ENCODE measurements at places on chromosomes 16 and 17.

GRCh38 chr16:19929062-19929511 lies 44.4 kb upstream of the GPRC5B start:
- no peak for DNase-seq

- DNase-seq, result no peak
Measured at GRCh38 chr16:58863042-58863441, 128.9 kb upstream of the GOT2 start.

GRCh38 chr17:21680366-21680765 lies 12.0 kb upstream of the KCNJ18 start:
- no peak for DNase-seq

DNA sequence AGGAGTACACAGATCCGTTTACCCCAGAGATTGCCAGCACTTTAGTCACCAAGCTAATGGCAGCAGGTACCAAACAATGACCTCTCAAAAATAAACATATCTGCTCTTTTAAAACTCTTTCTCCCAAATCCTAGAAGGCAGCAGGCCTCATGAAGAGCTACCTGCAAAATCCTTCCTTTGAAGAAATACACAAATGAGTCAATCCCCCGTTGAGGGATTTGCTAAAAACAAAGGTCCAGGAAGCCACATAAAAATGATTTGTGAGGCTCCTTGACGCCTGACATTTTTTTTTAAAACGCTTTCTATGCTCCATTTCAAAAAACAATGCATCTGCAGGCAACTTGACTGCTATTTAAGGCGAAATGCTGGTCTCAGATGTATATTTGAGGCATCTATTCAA lies 58.2 kb downstream of the NACA2 start:
- peak; percentile 95 for DNase-seq

- DNase-seq, result no peak
Measured at GRCh38 chr17:79872762-79873161, 33.5 kb upstream of the CBX4 start.

DNA sequence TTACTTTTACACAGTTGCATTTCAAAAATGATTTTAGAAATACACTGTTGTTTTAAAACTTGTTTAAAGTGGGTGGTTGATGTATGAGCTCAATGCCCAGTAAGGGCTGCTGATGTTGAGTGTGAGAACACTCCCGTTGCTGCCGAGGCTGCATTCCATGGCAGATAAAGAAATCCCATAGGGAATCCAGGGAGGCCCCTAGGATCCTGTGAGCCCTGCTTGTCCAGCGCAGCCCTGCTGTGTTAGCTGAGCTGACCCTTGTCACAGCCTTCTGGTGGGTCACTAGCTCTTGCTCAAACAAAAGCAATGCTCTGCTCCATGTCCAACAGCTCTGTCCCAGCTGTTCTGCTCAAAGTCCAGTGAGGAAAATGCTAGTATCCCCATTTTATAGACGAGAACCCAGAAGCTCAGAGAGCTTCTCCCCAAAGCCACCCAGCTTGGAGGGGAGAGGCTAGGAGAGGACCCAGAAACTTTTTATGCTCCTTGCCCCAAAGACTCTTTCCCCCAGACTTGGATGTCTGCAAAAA lies 18.6 kb upstream of the COL1A1 start:
- no peak for DNase-seq

DNA sequence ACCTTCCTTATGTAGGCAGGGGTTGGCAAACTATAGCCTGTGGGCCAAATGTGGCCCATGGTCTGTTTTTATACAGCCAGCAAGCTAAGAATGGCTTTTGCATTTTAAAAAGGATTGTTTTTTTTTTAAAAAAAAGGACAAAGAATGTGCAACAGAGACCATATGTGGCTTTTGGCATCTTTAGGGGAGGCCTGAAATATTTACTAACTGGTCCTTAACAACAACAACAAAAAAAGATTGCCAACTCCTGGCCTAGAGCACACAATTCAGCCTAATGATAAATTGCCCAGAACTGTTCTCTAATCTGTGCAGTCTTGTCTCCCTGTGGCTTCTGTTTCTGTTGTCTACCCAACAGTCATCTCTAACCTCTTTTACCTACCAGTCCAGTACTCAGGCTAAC lies 67.1 kb downstream of the SSH2 start:
- DNase-seq, result no peak

GRCh38 chr17:32732900-32733299 lies 144.0 kb downstream of the MYO1D start:
- DNase-seq, result no peak

GRCh38 chr16:11589198-11589550 lies 2.5 kb upstream of the LITAF start:
- no peak for DNase-seq

- peak; percentile 92 for DNase-seq
Measured at GRCh38 chr16:85245307-85246172, 133.3 kb upstream of the CIBAR2 start.

GRCh38 chr16:72261127-72261526 lies 89.2 kb upstream of the PMFBP1 start:
- no peak for DNase-seq

DNA sequence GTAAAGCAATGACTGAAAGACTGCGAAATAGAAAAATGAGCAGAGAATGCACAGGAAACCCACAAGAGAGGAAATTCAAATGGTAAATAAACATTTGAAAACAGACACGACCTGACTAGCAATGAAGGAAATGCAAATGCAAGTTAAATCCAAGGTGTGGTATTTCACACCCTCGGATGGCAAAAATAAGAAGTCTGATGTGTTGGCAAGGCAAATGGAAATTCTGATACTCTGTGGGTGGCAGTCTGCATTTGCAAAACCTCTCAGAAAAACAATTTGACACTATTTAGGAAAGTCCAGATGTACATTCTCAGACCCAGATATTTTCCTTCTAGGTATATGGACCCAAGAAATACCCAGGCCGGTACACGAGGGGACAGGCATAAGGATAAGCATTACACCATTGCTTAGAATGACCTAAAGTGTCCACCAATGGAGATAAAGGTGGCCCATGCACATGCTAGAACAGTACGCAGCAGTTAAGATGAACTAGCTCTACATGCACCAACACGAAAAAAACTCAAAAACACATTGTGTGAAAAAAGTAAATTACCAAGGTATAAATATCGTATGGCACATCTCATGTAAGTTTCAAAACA lies 116.7 kb downstream of the GAS7 start:
- no peak for DNase-seq

DNA sequence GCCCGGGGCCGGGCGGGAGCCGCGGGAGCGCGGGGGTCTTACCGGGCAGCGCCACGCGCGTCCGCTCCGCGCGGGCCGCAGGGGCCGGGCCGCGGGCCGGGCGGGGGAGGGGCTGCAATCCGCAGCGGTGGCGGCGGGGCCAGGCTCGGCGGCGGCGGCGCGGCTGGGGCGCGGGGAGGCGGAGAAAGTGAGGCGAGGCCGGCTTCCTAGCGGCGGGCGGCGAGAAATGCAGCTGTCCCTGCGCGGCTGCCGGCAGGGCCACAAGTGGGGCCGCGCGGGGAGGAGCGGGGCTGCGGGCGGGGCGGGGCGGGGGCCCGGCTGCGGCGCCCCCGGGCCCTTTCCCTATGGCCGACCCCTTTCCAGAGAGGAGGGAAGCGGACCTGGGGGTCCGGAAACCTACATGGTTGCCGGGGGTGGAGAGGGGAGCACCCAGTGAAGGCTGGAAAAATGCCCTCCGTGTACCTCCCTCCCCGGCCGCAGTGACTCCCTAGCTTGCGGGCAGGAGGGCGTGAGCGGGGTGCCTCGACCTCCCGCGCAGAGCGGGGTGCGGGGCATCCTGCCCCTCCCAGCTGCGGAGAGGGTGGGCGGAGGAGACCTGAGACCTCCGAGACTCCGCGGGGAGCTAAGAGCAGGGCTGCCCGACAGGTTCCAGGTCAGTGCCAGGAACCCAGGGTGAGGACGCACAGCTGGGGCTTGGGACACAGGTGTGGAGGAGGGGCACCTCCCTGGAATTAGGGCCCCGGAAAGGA lies at the start of gene CUEDC1:
Gene CUEDC1, minus strand, starts transcription at position 230 of the 749 bp plus-strand sequence. CDS start 69,848 bp downstream, outside the sequence.
- peak; percentile 95 for DNase-seq

- no peak for DNase-seq
Measured at GRCh38 chr17:77163001-77163400, 22.2 kb downstream of the SEC14L1 start.

DNA sequence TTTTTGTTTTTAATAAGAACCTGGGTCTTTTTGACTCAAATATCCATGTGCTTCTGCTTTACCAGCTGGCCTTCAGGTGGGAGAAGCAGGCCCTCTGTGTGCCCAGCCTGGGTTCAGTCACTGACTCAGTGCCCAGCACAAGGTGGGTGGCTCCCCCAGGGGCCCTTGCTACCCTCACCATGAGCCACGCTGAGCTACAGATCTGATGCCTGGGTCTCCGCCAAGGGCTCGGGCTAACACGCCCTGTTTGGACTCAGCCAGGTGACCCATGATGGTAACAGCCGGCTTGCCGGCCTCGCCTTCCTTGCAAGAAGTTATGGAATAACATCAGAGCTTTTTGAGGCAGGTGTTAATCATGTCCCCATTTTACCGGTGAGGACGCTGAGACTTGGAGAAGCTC lies 109.5 kb upstream of the NLRP1 start:
- no peak for DNase-seq

GRCh38 chr17:61175298-61176142 lies 224.1 kb upstream of the TBX2 start:
- DNase-seq, result no peak

GRCh38 chr16:31452631-31453106 lies 6.6 kb upstream of the ARMC5 start:
- no peak for DNase-seq

DNA sequence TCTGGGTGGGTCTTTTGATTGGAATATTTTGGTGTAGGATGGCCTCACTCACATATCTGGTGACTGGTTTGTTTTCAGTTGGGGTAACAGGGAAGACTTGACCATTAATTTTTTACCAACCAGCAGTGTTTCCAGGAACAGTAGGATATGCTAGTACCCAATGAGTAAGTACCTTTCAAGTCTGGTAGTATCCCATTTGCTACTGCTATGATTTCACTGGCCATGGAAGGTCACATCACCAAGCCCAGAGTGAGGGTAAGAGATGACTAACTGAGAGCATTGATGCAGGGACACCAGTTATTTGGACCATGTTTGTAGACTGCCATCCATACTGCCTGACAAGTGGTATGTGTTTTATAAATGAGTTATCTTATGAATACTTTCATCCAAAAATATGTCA lies 277.7 kb downstream of the MAP2K6 start:
- DNase-seq, result no peak

DNA sequence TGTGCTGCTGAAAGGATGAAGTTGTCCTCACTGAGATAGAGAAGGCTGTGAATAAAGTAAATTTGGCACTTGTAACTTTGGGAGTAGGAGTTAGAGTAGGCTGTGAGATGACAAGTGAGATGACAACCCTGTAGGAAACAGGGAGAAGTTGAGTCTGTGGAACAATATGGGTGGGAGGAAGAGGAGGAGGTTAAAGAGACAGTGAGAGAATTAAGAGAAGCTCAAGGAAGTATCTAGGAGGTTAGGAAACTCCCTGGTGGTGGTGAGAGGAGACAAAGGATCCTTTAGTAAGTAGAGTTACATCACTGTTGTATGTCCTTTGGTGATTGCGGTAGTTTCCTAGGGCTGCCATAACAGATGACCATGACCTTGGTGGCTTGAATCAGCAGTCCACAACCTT lies 10.7 kb upstream of the HSD17B2 start:
- DNase-seq, result no peak

- DNase-seq, result peak; percentile 87
Measured at GRCh38 chr17:44363613-44364159, at the start of gene FAM171A2. TSS of gene FAM171A2 (minus strand) at chr17:44363853. CDS start at chr17:44363714, 139 bp downstream.

DNA sequence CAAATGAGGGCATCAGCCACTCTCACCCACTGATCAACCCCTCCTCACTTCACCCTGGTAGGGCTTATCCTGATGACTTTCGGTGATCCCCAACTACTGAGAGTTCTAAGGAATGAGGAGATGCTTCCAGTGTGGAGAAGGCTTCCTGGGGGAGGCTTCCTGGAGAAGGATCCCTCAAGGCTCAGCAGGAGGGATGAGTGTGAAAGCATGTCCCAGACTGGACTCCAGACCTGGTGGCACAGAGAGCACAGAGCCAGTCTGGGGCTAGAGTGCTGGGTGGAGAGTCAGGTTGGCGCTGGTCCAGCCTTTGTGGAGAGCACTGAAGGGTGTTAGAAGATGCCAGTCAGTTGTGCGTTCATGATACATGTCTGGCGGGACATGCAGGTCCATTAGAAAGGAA lies 53.7 kb downstream of the PLD6 start:
- no peak for DNase-seq

DNA sequence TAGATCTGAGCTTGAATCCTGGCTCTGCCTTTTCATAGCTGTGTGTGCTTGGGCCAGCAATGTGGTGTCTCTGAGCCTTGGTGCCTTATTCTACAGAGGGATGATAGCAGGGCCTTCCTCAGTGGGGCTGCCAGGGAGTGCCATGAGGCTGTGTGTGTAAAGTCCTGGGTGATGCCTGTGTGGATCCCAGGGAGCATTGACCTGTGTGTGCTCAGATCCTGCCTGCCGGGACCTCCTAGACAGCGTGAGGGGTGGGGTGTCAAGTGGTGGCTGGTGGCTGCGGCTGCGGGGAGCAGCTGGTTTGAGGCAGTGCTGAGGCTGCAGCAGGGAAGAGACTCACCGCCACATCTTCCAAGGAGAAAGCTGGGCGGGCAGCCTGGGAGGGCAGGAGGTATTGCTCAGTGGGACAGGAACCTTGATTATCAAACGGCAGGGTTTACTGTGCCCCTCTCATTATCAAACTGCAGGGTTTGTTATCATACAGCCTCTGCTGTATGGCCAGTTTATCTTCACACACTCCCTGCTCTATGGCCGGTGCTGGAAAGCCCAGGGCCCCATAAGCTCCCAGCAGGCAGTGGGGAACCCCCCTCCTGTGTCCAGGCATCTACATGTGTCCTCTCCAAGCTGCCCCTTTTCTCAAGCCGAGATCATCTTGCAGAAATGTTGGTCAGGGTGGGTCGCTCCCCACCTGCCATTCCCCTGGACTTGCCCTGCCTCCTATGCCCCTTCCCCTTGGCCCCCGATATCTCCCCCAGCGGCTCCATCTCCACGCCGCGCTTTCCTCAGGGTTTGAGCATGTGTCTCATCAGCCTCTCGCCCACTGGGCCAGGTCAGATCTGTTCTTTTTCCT lies 3.1 kb upstream of the ADCY7 start:
- DNase-seq, result no peak

DNA sequence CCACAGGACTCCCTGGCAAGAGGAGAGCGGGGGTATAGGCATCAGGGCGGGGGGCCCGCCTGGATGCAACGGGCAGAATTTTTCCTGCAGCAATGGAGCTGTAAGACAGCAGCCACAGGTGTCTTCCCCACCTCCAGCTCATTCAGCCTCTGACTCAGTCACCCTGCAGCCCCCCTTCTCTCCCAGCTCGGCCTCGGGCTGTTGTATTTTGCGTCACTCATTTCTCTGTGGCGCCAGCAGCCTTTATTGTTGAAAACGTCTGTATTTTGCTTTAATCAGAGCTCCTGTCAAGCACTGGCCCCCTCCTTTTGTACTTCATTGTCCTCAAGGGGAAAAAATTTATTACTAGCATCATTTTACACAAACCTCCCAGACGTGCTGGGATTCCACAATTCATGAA lies 117.7 kb downstream of the WSCD1 start:
- DNase-seq, result peak; percentile 80

- no peak for DNase-seq
Measured at GRCh38 chr16:23987443-23987842, 151.7 kb downstream of the PRKCB start.

DNA sequence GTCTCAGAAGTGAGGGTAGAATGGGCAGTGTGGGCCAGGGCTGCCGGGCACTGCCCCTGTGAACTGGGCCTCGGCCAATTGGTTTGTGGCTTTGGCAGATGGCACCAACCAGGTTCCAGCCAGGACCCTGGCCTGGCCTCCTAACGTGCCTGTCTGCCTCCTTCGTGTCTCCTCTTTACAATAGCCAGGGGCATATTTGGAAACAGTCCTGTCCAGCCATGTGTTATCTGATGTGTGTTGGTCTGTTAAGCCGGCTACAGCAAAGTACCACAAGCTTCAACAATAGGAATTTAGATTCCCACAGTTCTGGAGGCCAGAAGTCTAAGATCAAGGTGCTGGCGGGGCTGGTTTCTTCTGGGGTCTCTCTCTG lies 14.6 kb downstream of the CRISPLD2 start:
- DNase-seq, result no peak

All from NCI-H69 (cell line).